HAP-1 (cell line): ENCODE measurements at places on chromosomes 11 and 22.

GRCh38 chr11:114256967-114257286 is 39.3 kb upstream of the NNMT start:
- DNase-seq = no peak

- no peak for DNase-seq
These were observed 8.3 kb upstream of the CDC42EP1 start for GRCh38 chr22:37551981-37552380.

- no peak for DNase-seq
These were observed 27.7 kb downstream of the SLC36A4 start for GRCh38 chr11:93169950-93170561.

DNA sequence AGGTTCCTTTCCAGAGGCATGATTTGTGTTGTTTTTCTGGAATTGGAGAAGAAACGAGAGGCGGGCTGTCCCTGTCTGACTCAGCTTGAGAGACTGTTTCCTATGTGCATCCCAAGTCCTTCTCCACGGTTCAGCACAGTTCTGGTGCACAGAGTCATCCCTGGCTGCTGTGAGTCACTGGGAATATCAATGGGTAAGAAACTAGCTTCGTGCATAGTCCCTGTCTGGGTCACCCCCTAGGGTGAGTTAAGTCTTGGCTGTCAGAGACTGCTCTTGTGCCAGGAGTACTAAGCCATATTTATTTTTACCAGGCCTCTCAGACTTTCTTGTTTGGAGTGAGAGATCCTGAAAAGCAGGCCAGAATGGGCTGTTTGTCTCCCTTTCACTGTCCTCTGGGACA is 2.4 kb upstream of the LRP4 start:
- no peak for DNase-seq

DNA sequence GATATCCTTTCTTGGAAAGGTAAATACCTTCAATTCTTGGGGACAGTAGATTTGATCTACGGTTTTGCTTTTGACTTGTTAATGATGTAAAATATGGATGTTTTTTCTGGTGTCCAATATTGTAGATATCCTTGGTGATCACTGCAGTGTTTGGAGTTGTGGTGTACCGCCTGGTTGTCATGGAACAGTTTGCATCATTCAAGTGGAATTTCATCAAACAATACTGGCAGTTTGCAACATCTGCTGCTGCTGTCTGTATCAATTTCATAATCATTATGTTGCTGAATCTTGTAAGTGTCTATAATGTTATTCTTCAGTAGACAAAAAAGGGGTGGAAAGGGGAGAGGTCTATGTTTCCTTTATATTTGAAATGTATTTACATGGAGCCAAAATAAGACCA is 27.4 kb upstream of the MUC15 start:
- no peak for DNase-seq

- no peak for DNase-seq
These were observed 60.5 kb upstream of the IZUMO1R start for GRCh38 chr11:94243571-94244515.
